ENCODE measurements at places on chromosomes 12 and 14.

DNA sequence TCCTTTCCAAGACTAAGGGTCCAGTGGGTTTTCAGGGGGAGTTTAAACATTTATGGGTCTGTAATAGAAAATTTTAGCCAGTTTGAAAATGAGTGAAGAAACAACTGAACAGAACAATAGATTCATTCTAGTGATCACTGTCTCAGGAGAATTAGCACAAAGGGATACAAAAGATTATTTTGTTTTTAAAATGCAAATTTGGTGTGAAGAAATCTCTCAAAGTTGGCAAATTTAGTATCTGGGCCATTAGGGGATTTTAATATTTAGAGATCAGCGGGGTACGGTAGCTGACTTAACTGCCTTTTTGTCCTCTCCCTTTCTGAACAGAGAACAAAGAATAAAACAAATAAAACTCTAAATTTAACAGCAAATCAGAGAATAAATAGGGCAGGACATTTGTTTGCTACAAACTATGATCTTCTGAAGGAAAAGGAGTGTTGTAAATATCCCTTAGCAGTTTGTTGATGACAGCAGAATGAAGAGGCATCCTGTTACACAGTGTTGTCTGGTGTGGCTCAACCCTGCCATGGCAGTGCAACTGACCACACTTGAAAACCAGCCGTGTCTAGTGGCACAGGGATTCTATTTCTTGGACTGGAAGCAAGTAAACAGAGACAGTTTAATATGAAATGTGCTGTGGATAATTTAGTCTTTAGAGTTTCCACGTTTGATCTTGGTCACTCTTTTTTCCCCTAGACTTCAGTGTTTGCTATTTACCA lies 46.3 kb upstream of the LRTM2 start:
- DNase-seq = peak; percentile 46

DNA sequence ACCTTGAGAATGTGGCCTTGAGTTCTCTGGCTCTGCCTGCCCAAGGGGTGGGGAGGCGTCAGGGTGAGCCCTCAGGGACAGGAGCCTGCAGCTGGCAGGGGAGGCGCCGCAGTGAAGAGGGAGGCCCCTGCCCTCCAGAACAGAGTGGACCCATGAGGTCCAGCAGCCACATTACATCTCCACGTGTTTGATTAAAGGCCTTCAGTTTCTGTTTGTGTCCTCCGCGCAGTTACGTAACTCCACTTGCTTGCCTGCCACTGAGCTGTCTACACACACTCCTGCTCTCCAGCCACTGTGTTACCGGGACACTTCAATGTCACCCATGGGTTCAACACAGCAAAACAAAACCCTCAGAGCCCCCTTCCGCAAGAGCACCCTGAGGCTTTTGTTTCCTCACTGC lies 70.4 kb downstream of the CHGA start:
- DNase-seq = no peak

- DNase-seq = peak; percentile 78
Measured at GRCh38 chr12:65810036-65810435, 14.2 kb upstream of the HMGA2 start.

DNA sequence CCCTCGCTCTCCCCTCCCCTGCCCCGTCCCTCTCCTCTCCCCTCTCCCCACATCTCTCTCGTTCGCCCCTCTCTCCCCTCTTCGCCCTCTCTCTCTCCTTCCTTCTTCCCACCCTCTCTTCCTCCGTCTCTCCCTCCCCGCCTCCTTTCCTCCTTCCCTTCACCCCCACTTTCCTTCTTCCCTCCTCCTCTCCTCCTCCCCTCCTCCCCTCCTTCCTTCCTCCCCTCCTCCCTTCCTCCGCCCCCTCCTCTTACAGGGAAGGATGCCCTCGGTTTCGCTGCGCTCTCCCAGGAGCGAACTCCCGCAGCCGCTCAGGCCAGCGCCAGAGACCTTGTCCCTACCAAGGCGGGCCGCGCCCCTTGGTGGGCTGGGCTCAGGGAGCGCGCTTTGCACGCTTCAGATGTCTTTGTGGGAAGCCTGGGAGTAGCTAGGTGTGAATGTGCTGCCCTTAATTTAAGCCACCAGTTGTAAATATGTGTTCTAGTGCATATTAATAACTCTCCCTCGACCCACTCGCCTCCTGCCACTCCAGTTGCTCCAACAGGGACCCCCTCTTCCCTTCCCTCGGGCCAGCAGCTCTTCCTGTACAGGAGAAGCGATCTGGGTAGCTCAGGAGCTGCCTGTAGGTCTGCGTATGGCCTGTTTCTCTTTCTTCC lies 13.3 kb upstream of the MAP3K9 start:
- DNase-seq = peak; percentile 70

GRCh38 chr12:57187222-57188089 lies 29.1 kb upstream of the NXPH4 start:
- DNase-seq = no peak

DNA sequence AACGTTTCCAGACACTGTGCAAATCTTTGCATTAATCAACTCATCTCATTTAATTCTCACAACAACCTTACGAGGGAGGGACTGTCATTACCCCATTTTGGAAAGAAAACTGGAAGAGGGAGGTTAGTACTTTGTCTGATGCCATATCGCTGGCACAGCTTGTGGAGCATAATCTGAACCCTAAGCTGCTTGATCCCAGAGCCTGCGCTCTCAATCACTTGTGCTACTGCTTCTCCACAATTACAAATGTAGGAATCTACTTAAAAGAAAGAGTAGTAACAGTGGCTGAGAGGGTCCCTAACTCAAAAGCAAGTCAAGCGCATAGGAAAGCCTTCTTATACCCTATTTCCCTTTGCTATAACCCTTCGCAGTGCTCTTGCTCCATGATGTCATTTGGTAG lies 3.2 kb downstream of the EFS start:
- no peak for DNase-seq

DNA sequence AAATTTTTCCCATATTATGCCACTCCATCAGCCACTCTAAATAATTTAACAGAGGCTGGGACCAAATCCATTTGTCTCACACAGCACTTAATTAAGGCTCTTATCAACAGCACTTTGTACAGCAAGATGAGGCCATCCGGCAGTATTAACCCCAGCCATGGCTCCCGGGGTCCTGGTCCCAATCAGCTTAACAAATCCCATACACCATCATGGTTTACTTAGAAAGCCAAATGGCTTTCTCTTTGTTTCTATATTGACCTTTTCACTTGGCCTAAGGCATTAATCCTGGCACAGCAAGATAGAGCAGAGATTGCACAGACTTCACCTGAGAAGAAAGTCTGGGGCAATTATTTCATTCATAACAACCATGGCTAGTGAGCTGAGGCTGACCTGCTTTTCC lies 38.6 kb downstream of the SPTSSA start:
- no peak for DNase-seq

DNA sequence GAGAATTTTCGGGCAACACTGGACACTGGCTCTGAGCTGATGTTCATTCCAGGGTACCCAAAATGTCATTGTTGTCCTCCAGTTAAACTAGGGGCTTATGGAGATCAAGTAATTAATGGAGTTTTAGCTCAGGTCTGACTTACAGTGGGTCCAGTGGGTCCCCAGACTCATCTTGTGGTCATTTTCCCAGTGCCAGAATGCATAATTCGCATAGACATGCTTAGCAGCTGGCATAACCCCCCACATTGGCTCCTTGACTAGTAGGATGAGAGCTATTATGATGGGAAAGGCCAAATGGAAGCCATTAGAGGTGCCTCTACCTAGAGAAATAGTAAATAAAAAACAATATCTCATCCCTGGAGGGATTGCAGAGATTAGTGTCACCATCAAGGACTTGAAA lies 818.9 kb downstream of the TMTC2 start:
- DNase-seq = no peak

- no peak for DNase-seq
Measured at GRCh38 chr14:91303091-91303923, 58.8 kb upstream of the GPR68 start.

DNA sequence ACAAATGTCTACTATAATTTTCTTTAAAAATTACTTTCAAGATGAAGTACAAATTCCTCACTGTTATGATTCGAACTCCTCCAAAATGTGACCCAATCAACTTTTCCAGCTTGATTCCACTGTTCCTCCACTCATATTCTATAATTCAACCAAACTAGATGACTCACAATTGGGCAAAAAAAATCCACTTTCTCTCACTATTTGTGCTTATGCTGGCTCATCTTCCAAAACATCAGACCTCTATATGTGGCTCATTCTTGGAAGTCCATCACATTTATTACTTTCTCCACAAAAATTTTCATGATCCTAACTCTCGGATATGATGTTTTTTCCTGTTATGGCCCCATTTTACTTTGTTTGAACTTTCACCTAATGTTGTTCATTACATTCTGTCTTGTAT lies 26.9 kb upstream of the RXYLT1 start:
- no peak for DNase-seq

GRCh38 chr12:46908936-46909635 lies 83.3 kb upstream of the SLC38A4 start:
- DNase-seq = no peak

- DNase-seq = no peak
Measured at GRCh38 chr14:71856199-71856919, 75.9 kb upstream of the RGS6 start.

DNA sequence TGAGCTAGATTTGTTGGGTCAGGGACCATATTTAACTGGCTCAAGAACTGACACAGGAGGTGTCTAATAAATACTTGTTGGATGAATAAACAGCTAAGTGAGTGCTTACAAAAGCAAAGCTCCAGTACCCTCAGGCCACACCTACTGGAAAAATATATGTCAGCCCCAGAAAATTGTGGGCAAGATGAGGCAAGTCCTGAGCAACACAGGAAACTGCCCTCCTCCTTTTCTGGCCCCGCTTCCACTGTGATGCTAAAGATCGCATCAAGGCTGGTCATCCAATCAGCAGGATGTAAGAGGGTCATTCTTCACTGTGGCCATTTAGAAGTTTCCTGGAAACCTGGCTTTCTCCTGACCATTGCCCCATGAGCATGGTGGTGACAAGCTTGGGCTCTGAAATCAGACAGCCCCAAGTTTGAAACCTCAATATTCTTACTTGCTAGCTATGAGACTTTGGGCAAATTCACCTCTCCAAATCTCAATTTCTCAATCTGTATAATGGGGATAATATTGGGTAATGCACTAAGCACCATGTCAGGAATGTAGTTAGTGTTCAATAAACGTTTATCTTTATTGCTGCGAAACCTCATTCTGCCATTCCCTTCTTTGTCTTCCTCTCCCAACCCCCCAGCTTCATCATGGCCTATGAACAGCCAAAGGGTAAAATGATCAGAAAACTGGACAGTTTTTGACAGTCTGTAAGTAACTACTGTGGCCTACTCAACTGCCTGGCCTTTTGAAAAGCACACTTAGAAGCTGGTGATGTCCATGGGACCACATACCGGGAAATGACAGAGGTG lies 139.3 kb upstream of the PZP start:
- peak; percentile 20 for DNase-seq

DNA sequence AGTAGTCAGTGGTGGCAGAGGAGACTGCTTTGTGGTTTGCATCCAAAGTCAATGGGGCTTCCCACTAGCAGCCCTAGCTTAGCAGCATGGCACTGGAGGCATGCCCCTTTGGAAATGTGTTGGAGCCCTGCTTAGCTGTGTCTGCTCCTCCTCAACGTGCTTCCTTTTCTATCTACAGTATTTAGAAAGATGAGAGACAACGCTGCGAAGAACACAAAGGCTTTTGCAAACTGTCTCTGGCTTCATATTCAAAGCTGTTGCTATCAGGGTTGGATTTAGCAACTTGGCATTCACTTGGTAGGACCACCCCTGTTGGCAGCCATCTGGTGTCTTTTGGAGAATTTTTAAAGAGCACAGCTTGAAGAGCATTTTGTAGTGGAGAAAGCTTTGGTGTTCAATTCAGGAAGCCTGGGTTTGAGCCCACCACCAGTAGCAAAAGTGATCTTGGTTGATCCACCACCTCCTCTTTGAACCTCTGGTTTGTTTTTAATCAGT lies 82.1 kb upstream of the CCDC196 start:
- no peak for DNase-seq

GRCh38 chr14:104293231-104293841 lies 154.9 kb downstream of the KIF26A start:
- no peak for DNase-seq

DNA sequence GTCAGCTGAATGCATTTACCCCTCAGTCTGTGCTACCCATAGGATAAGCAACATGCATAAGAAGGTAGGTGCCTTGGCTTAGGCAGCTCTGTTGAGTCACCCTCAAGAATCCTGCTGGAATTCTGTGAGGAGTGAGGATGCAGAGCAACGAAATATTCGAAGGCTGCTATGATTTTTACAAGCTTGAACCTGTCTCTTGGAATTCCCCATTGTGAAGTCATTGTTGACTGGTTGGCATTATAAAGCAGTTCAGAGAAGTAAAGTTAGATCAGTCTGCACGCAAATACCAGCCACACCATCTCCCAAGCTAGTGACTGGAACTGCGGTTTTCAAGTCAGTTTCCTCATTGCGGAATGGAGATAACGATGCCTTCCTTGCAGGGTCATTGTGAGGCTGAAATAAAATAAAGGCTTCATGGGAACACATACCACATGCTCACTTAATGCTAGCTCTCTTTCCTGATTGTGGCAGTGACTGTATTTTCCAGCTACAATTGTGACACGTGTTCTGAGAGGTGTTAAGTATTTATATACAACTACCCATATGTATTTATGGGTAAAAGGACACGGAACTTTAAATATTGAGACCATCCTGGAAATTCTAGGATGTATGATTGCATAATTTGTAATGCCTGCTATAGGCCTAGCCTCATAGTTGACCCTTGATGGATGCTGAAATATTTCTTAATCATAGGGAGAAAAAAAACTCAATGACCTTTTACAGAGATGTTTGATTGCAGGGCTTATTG lies 96.7 kb downstream of the ETV6 start:
- DNase-seq = peak; percentile 48

DNA sequence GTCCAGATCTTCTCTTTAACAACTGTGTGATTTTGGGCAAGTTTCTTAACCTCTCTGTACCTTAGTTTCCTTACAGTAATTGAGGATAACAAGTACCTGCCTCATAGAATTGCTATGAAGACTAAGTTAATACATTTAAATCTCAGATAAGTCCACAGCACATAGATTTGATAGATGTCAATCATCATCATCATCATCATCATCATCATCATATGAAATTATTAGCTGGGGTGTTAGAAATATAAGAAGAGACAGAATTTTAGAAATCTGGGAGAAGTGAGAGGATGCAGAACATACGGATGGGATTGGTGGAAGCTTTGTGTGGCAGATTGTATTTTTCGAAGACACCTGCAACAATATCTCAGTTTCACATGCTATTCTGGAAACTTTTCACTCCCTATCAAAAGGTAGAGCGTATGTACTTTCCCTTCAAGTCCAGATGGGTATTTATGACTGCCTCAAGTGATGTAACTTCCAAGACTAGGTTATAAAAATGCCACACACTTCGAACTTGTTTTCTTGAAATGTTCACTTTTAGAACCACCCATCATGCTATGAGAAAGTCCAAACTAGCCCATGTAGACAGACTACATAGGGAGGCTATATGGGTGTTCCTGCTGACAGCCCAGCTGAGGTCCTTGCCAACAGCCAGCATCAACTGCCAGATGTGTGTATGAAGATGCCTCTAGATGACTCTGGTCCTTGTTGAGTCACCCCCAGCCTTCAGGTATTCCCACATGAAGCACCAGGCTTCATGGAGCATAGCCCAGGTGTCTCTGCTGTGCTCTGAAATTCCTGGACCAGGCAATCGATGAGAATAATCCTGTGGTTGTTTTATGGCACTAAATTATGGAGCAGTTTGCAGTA lies 20.7 kb upstream of the SDR39U1 start:
- DNase-seq = no peak

All from adipocyte (in vitro differentiated cells).